Activated CD8-positive, alpha-beta memory T cell treated with anti-CD3 and anti-CD28 coated beads, Interleukin-2, amount 50 U/mL, for 4 hours (primary cell): ENCODE measurements at places on chromosomes 16 and 17.

GRCh38 chr17:53736516-53737240 is 86.0 kb upstream of the KIF2B start:
- DNase-seq = no peak

DNA sequence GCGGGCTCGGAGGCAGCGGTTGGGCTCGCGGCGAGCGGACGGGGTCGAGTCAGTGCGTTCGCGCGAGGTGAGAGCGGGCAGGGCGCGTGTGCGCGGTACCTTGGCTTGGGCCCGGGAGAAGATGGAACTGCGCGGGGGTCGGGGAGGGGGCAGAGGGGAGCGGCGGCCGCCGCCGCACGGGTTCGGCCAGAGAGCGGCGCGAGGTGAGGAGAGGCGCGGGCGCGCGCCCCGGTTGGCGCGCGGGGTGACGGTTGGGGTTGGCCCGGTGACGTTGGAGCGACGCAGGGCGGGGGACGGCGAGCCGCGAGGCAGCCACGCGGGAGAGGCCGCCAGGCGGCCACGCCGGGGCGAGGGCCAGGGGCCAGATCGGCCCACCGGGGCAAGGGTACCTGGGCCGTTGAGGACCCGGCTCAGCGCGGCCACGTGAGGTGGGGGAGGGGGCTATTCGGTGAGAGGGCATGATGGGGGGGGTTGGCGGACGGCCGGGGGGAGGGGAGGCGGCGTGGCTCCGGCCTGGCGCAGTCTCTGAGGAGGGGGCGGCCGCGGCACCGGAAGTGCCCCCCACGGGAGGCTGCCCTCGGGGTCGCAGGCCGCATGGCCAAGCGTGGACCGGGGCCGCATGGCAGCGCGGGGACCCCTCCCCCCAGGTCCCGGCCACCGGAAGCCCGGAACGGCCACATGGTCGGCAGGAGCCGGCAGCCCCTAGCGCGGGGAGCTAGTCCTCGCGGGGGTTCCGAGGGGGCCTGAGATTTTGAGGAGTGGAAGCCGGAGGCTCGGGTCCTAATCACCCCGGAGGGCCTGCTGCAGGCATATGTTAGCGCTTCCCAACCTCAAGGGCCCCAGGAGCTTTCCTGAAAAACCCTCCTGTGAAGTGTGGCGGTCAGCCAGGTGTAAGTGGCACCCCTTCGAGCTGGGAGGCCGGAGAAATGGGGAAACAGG is 527 bp downstream of the EIF5A start:
- DNase-seq = peak; percentile 57

GRCh38 chr16:88747588-88748301 is 37.3 kb downstream of the PIEZO1 start:
- DNase-seq = no peak

GRCh38 chr16:54846766-54847165 is 83.9 kb upstream of the IRX5 start:
- DNase-seq = no peak

DNA sequence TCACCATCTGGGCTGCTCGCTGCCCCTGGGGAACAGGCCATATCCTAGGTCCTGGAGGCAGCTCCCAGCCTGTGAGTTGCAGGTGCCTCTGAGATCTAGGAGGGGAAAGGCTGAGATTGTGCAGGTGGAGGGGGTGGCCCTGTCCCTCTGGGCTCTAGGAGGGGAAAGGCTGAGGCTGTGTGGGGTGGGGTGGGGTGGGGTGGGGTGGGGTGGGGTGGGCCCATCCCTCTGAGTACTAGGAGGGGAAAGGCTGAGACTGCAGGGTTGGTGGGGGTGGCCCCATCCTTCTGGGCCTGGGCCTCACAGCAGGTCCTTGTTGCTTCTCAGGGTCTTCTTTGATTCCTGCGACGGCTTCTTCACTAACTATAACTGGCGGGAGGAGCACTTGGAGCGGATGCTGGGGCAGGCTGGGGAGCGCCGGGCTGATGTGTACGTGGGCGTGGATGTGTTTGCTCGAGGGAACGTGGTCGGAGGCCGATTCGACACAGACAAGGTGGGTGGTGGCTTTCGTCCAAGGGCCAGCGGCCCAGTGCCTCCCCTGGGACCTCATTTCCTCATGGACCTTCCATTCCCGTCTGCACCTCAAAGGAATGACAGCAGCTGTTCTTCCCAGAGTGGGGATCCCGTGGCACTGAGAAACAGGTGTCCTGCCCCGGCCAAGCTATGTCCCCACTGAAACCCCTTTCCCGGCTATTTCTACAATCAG is 7.1 kb downstream of the ENGASE start:
- DNase-seq = no peak

GRCh38 chr17:40219594-40220338 is 662 bp downstream of the WIPF2 start:
- no peak for DNase-seq

- DNase-seq = no peak
Measured at GRCh38 chr16:19804538-19805323, 79.9 kb downstream of the GPRC5B start.

DNA sequence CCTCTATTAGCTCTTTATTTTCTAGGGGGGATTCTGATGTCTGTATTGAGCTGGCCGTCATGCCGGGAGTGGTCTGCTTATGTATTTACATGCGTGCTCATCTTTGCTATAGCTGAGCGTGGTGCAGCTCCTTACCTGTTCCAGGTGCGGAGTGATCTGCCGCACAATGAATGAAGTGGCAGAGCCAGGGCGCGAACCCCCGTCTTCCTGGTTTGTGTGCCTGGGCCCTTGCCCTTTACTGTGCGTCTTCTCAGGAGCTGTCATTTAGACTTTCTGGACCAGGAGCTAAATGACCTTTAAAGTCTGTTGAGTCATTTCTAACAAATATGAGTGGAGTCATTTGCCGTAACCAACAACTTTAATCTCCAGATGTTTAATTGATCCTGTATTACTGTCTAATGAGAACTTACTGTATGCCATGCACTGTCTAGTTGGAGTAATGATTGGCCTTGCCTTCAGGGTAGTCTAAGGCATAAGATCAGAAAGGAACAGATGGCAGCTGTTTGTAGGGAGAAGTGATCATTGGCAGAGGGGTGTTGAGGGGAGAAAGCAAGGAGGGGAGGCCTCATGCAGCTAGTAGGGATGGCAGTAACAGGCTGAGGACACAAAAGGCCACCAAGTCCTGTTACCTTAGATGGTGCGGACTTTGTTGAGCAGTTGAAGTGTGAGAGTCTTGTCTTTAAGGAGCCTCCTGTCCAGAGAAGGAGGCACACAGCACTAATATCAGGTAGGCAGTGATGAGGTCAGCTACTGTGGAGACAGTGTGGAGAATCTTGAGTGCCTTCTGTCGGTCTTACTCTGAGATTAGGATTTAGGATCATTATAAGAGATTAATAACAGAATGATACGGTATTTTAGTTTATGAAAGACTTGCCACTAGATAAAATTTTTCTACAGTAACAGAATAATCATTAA is 53.9 kb downstream of the USP10 start:
- no peak for DNase-seq

DNA sequence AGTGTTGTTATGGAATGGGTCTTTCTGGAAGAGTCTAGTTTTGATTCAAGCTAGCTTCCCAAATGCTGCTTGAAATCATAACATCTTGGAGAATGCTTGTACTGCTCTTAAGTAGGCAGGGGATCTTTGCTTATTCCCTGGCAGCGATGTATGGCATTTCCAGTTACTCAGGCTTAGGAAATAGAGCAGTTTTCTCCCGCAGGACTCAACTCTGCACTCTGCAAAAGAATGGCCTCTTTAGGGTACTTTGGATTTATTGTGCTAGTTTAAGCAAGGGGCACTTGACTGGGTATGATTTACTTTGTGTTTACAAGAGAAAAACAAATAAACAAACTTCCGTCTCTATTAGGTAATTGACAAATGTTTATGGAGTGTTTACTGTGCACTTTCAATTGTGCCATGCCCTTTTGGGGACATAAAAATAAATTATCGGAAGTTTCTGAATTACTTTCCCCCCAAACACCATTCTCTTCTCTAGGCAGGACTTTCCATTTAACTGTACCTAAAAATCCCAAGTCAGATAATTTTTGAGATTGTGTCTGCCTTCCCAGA is 164.0 kb downstream of the MAP2K6 start:
- DNase-seq = no peak

DNA sequence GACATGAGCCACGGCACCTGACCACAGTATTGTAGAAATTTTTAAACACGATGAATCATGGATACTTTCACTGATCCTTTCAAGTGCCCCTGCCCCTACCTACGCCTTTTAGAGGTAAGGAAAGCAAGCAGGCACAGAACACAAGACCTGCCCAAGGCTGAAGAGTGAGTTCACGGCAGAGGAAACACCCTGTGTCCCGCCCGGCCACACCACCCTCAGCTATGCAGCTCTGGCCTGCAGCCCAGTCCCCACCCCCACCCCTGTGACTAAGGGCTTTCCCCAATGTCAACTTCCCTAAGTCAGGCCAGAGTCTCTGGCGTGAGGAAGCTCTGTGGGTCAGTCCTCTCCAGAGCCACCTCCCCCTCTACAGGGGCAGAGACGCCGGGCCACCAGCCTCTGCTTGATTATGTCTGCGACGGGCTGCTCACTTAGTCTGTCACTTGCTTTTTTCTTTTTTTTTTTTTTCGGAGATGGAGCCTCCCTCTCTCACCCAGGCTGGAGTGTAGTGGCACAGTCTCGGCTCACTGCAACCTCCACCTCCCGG is 8.4 kb downstream of the SLC16A5 start:
- DNase-seq = no peak

DNA sequence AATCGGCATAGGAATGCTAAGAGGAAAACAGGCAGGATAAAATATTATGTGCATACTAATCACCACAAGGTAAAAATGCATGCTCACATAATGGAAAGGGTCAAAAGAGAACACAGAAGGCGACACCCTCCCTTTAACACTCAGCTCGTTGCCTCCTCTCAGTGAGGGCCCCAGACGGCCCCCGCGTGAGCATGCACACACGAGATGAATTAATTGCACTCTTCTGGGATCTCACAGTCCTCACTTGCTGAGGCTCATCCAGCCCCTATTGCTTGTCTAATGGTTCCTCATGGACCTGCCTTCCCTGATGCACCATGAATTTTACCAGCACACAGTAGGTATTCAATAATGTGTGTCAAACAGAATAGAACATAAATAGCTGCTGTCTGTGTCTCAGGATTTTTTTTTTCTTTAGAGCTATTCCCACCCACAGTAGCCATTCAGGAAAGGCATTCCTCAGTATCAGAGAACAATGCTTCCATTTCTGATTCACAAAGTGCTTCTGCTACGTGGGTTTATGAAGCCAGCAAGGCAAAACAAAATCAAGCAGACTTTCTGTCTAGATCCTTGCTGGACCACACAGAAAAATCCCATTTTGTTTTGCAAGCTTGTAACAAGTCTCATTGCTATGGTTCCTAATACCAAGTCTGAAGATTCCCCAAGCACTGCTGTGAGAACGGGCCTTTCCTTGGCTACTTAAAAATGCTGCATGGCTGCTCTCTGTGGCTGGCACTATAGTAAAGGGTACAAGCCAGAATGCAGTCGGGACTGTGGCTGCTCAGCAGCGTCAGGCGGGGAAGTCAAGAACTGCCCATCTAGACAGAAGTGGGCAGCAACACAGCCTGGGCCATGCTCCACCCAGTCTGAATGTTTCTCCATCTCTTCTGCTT is 43.6 kb downstream of the TOM1L2 start:
- DNase-seq = no peak

GRCh38 chr17:46166692-46167249 is 26.5 kb downstream of the KANSL1 start:
- no peak for DNase-seq

DNA sequence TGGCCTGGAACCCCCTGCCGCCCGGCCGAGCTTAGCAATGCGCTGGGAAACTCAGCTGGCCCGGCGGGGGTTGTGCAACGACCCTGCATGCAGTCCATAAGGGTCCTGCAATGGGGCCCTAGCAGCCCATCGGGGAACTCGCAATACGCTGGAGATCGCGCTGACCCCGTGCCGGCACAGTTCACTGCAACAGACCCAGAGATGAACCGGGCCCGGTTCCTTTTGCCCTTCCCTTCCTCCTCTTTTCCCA is 375 bp downstream of the SLC25A11 start:
- DNase-seq = peak; percentile 35

- DNase-seq = no peak
Measured at GRCh38 chr16:12228602-12229499, 252.3 kb downstream of the SNX29 start.

- DNase-seq = no peak
Measured at GRCh38 chr17:63497708-63498483, 21.0 kb downstream of the ACE start.

DNA sequence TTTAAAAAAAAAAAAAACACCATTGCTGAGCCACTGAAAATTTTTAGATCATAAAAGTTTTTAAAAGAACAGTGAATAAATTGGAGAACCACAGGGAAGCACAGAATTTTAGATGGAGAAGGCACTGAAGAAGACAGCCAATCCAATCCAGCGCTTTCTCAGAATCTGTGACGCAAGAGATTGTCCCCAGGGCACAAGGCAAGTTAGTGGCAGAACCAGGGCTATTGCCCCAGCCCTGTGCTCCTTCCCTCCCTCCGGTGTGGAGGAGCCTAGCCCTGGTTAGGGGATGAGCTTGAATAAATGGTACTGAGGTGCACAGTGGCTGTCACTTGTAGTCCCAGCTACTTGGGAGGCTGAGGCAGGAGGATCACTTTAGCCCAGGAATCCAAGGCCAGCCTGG is 108.3 kb downstream of the ZNF423 start:
- DNase-seq = no peak

GRCh38 chr17:50332196-50332595 is 13.7 kb upstream of the XYLT2 start:
- no peak for DNase-seq

DNA sequence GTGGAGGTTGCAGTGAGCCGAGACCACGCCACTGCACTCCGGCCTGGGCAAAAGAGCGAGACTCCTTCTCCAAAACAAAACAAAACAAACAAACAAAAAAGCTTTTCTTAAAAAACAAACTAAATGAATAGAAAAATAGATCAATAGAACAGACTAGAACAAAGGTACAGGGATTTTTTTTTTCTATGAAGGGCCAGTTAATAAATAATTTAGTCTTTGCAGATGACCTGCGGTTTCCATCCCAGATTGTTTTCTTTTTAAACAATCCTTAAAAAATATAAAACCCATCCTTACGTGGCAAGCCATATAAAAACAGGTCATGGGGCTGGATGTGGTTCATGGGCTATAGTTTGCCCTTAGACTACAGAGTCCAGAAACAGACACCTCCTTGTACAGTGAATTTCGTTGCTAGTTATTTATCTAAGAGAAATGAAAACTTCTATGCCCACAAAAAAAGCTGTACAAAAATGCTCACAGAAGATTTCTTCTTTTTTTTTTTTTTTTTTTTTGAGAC is 45.4 kb downstream of the CREBBP start:
- DNase-seq = no peak
